Colonic mucosa (tissue), 4 donors: ENCODE measurements at places on chromosomes 3 and 15. TPM values are rescaled to one million over a fixed set of nuclear protein-coding genes. Genes with fewer than 3 reads are reported as not detected.

The ITIH1 gene
- total RNA-seq = not detected

The CHRNB4 gene
- total RNA-seq = 0.24 TPM

The NPRL2 gene
- total RNA-seq = 29.6 TPM

The HRH1 gene
- 7.2 TPM for total RNA-seq

The SPATA12 gene
- total RNA-seq = not detected

The TIMP4 gene
- total RNA-seq = 2.0 TPM

The PODXL2 gene
- 12.1 TPM for total RNA-seq

The SLC22A14 gene
- total RNA-seq = 0.44 TPM

The DNASE1L3 gene
- 6.2 TPM for total RNA-seq

DNA sequence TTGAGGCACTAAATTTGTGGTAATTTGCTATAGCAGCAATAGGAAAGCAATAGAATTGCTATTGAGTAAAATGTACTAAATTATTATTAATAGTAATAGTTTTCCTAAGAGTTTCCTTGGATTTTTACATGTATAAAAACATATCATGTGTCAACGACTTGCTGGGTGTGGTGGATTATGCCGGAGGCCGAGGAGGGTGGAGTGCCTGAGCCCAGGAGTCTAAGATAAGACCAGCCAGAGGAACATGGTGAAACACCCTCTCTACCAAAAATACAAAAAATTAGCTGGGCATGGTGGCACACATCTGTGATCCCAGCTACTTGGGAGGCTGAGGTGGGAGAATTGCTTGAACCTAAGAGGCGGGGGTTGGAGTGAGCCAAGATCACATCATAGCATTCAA is 749.9 kb downstream of the TBL1XR1 start:
- no peak for DNase-seq

DNA sequence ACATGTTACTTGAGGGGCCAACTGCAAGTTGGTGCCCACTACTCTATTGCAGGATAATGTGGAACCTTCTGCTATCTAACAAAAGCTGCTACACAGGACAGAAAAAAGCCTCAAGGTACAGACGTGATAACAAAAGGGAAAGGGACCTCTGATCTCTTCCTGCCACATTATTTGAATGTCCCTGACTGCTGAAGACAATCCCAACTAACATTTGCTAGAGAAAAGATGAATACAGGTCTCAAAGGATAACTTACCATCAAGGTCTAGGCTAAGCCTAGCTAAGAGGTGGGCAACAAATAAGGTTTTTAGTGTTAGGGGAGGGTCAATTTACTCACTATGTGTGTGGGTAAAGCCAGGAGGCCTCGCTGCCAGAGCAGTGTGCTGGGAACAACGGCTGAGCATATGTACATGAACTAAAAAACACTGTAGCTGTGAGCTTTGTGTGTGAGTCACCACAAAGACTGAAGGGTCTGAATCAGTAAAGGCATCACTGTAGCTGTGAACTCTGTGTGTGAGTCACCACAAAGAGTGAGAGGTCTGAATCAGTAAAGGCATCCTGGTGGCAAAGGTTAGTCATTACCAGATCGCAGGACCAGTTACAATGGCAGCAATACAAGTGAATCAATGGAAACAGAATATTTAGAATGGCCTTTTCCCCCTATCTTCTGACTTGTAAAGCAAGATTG is 111.7 kb downstream of the LMLN start:
- no peak for DNase-seq

GRCh38 chr3:177050501-177051237 is 146.6 kb downstream of the TBL1XR1 start:
- DNase-seq = no peak

GRCh38 chr15:70495991-70496599 is 267.3 kb downstream of the UACA start:
- DNase-seq = no peak

GRCh38 chr3:126104028-126104635 is 20.2 kb upstream of the SLC41A3 start:
- DNase-seq = peak; percentile 6

DNA sequence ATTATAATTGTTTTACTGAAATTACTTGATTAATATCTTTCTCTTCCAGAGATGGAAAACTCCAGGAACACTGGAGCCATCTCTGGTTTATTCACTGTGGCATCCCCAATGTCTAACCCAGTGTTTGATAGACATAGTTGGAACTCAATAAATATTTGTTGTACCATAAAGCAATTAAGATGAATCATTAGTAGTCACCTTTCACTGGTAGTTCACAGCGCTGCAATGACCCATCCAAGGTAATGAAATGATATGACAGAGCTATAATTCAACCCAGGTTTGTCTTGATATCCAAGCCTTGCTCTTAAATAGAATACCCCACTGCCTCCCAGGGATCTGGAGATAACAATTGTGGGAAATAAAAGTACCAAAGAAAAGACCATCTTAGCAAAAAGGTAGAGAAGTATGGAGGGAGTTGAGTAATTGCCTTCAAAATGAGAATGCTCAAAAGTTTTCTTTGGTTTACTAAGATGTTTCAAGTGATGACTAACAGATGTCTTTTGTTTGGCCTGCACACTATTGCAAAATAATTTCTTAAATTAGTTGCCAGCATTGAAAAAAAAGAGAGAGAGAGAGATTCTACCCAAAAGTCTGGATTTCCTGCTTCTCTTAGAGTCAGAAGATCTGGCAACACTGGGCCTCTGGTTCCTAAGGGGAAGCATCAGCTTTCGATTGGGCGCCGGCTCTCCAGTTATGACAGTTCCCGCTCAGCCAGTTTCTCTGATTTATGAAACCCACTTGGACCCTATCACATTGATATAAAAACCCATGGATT is 348.5 kb downstream of the ERC2 start:
- peak; percentile 28 for DNase-seq

- DNase-seq = no peak
These were observed 20.9 kb downstream of the BBX start for GRCh38 chr3:107543666-107544065.

GRCh38 chr3:105398437-105398836 is 31.7 kb downstream of the ALCAM start:
- DNase-seq = no peak

DNA sequence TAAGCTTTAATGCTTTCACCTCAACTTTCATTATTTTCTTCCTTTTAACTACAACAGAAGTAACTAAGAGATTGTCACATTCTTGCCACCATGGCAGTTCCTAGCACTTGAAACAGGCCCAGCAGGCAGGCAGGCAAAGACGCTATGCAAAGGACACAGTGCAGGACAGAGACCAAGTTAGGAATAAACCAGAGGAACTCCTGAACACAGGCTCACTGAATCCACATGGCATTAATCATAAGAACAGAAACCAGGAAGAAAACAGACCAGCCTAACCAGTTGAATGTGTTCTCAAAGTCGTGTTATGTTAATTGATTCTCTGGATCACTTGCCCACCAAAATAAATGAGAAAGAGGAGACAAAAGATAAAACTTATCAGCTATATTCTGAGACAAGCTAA is 397.6 kb downstream of the TBL1XR1 start:
- DNase-seq = no peak

DNA sequence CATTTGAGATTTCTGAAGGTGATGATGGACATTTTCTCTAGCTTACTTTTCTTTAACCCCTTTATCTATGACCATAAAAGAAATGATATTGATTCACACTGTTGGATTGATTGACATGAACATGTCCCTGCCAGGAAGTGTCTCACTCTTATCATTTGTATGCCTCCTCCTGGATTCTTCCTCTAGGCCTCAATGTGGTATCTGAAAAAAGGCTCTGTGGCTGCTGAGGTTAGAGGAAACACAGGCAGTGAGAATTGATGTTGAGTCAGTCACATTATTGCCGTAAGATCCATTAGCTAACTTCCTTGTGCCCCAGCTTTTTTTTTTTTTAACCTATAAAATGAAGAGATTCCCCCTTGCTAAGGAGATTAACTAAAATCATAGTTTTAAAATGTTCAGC is 8.0 kb upstream of the THRB start:
- no peak for DNase-seq

GRCh38 chr3:150264561-150265279 is 143.4 kb upstream of the TSC22D2 start:
- DNase-seq = no peak

DNA sequence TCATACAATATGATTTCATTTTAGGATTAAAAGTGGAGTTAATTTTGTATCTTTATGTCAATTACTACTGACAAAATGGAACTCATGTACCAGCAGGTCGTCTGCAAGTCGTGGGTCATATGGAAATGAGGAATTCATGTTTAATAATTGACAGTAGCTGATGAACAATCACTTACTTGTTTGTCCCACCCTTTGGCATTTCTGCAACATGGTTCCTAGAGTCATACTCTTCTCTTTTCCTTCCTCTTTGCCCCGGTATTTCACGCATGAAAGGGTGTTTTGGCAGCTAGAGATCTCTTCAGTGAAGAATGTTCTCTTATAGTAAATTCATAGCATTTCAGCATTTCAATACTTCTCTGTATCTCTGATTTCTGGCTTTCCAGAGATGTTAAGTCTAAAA is 133.3 kb upstream of the SLC24A5 start:
- no peak for DNase-seq

- no peak for DNase-seq
These were observed 48.9 kb downstream of the TLE3 start for GRCh38 chr15:70048578-70049514.

GRCh38 chr3:120281261-120281660 is 3.8 kb downstream of the GPR156 start:
- no peak for DNase-seq

DNA sequence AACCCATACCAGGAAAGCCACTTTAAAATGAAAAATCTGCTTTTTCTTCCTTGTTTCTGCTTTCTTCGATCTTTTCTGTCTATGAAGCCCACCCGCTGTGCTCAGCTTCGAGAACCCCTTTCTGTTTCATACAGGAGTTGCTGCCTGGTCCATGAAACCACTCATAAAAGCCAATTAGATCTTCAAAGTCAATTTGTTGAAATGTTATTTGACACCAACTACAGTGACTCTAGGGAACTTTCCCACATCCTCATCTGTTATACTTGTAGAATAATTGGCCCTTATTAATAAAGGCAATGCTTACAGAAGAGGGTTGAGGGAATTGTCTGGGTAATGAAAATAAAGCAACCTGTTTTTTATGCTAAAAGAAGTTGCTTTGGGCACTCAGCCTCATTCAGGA is 523.6 kb downstream of the OCA2 start:
- DNase-seq = no peak

DNA sequence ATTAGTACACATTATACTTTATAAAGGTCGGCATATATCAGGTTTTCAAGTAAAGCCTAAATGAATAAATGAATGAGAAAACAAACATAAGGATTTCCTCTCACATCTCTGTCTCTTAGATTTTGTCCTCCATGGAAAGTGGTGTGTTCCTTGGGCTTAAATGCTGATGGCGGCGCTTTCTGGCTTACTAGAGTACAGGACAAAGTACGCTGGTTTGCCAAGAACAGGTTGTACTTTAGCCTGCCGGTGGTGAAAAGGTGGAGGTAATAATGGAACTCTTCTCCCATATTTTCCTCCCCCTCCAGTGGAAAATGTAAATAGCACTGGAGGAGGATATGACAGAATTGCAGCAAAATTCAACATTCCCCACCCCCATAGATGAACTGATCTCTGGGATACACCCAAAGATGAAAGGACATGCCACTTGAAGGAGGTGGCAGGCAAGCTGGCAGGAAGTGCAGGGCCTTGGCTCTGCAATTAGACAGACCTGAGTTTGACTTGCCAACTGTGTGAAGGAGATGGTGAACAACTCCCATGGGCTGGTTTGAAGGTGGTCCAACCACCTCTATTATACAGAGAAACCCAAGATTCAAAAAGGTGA is 29.3 kb downstream of the CEP152 start:
- DNase-seq = no peak

DNA sequence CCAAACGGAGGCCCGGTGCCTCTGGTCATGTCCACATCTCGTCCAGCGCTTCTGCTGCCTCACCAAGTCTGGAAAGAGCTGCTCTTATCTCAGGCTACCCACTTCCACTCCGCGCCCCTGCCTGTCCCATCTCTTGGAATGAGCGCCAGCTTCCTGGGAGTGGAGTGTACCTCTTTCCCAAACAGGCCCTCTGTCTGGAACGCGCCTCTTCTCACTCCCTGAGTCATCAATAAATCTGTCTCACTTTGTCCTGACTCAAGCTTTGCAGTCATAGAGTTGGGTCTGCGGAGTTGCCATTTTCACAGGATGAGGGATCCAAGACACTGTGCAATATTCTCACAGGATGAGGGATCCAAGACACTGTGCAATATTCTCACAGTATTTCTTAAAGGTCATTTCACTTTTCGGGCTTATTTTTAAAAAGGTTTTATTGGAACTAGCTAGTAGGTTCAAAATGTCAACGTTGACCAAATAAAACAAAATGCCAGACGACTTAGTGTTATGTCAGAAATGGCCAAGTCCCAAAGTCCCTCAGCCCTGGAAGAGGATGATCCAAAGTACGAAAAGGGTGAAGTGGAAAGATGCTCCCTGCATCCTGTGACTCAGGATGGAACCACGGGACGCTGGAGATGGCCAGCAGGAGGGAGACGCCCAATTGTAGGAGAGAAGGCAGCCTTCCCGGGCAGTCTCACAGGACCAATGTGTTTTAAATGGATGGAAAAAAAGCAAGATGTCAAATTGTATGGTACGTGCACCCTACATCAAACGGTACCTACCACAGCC is 81.1 kb downstream of the CHSY1 start:
- DNase-seq = no peak

DNA sequence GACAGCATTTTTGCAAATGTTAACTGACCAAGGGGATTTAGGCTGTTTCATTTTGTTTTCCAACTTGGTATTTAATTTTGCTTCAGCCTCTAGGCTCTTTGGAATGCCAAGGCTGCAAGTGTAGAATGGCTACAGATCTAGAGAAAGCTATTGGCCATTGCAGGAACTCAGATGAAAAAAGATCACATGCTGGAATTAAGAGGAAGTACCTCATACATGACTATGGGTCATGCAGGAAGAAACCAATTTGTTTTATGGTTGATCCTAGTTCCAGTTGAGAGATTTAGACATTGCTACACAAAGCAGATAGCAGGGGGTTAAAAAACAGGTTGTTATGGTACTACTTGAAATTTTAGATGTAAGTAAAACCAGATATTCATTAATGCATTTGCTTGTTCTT is 12.7 kb upstream of the CLDN16 start:
- no peak for DNase-seq

- DNase-seq = peak; percentile 23
These were observed 387 bp upstream of the PAQR5 start for GRCh38 chr15:69298354-69298696.

GRCh38 chr15:85786781-85787114 is 8.0 kb downstream of the KLHL25 start:
- no peak for DNase-seq

DNA sequence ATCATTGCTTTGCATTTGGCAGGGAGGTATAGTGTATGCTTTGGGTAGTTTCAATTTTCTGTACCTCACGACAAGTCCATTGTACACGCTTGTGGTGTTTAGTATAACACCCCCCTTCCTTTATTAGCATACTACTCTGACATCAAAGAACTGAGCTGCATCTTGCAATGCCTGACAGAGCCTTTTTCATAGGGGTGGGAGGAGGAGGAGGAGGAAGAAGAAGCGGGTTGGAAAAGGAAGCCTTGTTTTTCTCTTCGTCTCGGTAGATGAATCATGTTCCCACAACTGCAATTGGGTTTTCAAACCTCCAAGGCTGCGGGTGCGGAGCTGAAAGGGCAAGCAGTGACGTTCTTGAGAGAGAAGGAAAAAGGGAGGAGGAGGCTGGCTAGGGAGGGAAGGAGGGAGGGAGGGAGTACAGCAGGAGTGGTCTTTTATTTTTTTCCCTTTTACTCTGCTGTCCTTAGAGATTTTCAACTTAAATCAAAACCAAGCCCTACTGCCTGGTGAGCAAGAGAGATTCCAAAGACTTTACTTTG is 175.7 kb downstream of the KLHL25 start:
- DNase-seq = peak; percentile 49
